NCI-H446 treated with DMSO at 0.1 percent for 48 hours (cell line): ENCODE measurements at places on chromosomes 16 and 17.

- no peak for DNase-seq
Observed at GRCh38 chr16:69431948-69432468, 7.6 kb downstream of the CYB5B start.

DNA sequence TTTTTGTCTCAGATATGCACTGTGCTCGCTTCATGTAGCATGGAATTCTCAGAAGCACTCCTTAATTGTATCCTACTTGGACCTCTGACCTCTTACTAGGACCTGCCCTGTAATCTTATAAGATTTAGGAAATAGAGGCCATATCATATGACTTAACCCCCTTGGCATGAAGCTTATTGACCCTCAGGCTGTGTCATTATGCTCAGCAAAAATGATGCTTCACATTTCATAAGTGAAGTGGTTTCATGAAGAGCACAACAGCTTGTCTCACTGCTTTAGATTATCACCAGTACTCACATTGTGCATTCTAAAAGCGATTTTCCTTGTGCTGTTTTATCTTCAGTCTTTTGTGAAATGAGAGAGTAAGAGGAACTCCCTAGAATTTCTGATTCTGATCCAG is 6.4 kb downstream of the PHKB start:
- no peak for DNase-seq

- no peak for DNase-seq
Observed at GRCh38 chr17:43891851-43892646, 15.3 kb downstream of the MPP2 start.

DNA sequence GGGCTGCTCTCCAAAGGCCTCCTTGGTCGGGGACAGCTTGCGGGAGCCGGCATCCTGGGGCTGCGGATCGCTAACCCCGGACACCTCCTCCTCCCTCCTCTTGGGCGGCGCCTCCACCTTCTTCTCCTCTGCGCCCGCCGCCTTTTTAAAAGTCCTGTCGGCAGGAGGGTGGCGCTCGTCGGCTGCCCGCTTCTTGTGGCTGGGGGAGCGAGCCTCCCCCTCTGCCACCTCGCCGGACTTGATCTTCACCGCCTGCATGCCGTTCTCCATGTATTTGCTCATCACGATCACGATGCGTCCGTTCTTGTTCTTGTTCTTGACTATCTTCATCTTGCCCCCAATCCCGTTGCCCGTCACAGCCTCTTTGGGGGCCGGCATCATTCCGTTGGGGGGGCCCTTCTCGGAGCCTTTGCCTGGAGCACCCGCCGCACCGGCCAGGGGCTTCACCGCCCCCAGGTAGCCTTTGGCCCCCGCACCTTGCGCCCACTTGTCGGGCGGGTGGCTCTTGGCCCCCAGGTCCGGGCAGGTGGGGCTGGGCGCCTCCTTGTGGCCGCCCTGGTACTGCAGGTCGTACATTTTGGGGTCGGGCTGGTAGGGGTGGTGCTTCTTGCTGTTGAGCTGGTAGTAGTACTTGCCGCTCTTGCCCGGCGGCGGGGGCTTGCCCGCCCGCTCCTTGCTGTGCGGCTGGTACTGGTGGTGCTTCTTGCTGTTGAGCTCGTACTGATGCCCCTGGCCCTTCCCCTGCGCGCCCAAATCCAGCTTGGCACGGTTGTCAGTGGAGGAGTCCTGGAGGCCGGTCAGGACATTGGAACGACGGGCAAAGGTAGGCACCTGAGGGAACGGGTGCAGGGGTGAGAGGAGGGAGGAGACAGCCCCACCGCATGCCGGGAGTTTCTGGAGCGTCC is 4.4 kb downstream of the CBX4 start:
- DNase-seq: no peak

- DNase-seq: peak; percentile 40
Observed at GRCh38 chr17:57671667-57672632, 73.1 kb downstream of the CCDC182 start.

GRCh38 chr16:77273815-77274214 is 74.6 kb downstream of the SYCE1L start:
- DNase-seq: no peak

- no peak for DNase-seq
Observed at GRCh38 chr17:79146562-79146961, 71.9 kb downstream of the ENGASE start.

DNA sequence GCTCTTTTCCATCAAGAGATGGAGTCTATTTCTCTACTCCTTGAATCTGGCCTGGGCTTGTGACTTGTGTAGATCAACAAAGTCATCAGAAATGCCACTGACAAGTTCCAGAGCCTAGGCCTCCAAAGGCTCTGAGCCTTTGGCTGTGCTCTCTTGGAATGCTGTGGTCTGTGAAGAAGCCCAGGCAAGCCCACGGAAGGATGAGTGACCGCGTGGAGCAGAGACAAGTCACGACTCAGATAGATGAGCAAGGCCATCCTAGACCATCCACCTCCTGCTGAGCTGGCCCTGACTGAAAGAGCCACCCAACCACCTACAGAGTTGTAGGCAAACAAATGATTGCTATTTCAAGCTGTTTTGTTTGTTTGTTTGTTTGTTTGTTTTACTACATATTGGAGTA is 11.6 kb upstream of the ICAM2 start:
- no peak for DNase-seq

DNA sequence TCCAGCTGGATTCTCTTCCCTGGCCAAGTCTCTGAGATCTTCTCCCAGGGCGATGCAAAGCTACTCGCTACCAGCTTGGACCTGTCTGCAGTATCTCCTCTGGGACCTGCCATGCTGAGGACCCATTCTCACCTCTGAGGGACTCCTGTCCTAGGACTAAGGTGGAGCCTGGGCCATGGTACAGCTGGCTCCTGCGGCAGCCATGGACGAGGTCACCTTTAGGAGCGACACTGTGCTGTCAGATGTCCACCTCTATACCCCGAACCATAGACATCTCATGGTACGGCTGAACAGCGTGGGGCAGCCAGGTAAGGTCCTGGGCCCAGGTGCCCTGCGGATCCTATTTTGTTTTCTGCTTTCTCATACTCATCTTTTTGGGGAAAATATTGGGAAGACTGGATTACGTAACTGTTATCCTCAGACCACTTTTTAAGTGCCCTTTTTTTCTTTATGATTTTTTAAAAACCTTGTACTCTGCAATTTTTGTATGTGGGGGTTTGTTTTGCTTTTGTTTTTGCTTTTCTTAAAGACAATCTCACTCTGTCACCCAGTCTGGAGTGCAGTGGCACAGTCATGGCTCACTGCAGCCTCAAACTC is 4.1 kb downstream of the METTL22 start:
- no peak for DNase-seq

- no peak for DNase-seq
Observed at GRCh38 chr16:55653106-55653505, 2.7 kb upstream of the SLC6A2 start.

GRCh38 chr17:16940116-16940881 is 31.6 kb downstream of the TNFRSF13B start:
- no peak for DNase-seq

DNA sequence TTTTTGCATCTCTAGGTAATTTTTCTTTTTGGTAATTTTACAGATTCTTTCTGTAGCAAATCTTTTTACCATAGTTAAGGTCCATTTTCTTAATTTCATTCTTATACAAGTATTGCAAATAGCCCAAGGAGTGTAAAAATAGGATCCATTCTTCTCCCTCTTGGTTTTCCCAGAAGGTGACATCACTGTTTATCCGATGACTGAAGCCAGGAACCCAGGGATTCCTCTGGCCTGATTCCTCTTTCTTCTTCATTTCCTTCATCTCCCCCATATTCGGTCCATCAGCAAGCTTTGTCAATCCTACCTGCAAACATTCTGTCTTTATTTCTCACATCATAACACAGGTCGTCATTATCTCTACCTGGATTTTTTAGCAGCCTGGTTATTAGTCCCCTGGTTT is 5.3 kb downstream of the RBBP6 start:
- DNase-seq: no peak

DNA sequence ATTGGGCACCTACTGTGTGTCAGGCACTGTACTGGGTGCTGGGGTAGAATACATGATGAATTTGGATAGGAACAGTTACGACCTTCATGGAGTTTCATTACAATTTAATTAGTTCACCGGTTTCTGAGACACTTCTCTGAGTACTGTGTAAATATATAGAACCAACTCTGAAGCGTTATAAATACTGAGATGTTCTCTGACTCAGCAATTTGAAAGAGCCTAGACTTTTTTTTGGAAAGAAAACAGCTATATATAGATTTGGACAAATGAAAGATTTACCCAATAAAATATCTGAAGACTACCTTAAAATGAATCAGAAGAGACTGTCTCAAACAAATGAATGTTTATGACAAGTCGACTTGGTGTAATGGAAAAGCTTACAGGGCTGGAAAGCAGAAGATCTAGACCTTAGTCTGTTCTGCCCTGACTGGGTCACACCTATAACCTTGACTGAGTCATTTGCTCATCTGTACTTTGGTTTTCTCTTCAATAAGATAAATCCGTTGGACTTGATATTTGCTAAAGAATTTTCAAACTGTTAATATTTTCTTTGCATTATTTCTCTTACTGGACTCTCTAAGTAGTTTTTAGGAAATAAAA is 4.6 kb upstream of the GAN start:
- DNase-seq: no peak

GRCh38 chr16:3857189-3858043 is 23.1 kb downstream of the CREBBP start:
- no peak for DNase-seq

- no peak for DNase-seq
Observed at GRCh38 chr16:83973581-83974385, 5.7 kb downstream of the NECAB2 start.

DNA sequence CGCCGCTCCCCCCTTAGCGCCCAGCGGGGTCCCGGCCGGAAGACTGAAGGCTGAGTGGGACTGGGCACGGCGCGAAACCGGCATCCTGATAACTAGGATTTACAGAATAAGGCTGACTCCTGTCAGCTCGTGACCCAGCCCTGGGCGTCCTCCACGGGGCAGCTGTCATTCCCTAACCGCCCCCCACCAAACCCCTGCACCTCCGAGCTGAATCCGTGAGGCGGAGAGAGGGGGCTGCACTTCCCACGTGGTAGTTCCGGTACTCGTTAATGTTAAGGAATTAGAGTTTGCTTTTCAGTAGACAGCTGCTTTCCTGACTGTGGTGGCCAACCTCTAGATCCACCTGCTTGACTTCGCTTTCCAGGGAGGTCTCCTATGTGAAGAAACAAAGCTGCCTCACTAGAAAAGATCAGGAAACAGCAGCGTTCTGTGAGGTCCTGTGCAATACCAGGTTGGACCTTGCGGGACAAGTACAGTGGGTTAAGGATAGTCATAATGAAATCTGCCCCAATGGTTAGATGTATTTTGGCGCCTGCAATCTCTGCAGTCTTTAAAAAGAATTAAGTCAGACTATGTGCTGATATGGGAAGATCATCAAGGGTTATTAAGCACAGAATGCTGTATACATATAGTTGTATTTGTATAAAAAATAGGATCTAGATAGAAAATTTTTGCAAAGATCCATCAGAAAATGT is 1.1 kb upstream of the WBP2 start:
- no peak for DNase-seq

DNA sequence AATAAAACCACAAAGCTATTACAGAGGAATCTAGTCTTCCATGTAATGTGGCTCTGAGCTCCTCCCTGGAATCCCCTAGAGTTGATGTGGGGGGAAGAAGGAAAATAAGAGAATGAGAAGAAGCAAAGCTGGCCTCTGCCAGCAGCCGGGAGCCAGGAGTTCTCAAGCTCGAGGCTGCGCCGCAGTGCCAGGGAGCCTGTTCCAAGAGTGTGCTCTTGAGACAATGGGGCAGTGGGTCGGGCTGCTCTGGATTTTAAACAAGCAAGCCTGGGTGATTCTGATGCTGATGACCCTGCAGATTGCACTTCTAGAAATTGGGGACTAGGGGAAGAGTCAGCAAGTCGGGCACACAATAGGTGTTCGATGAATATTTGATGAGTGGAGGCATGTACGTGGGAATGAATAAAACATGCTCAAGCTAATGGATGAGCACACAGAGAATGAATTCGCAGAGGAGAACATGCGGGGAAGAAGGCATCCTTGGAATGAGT is 119.9 kb downstream of the CMIP start:
- DNase-seq: no peak

DNA sequence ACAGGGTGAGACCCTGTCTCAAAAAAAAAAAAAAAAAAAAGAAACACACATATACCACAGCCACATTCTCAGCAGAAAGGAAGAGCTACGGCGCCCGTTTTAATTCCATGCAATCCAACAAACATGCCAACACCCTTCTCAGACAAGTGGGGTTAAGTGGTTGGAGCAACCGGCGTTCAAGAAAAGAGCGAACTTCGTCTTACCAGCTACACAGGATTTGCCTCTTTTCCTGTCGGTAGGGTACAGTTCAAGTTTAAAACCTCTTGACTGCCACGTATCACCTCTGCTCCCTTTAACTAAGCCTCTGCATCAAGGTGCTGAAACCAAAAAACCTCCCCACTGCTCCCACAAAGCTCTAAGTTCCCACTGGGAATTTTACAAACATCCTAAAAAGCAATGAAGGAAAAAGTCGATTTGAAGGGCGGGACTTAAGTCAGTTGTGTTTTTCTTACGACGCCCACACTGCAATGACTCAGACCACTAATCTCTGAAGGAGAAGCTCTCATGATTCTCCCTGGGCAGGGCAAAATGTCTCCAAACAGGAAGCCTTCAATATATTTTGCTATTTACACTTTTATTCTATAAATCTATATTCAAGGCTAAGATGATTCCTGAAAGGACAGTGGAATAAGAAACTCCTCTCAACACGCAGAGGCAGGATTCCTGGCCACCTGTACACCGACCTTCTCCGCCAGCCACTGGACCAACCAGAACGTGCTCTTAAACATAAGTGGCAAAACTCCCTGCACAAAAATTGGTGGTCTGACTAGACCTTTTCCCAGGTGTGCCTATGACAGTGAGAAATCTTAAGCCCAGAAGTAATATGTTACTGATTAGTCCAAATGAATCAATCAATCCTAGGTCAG is 18.8 kb downstream of the SRP68 start:
- no peak for DNase-seq

DNA sequence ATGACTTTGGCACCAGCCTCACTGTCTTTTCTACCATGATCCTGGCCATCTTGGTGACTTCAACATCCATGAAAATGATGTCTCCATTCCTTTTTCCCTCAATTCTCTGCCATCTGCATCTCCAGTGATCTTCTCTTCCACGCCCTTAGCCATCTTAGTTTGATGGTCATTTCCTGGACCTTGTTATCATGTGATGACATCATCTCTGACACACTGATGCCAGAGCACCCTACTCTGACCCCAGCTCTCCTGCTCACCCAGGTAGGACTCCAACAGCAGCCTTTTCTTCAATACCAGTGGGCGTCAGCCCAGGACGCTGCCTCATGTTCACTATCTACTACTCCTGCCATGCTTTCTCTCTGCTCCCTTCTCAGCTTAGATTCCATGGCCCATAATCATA is 83.2 kb downstream of the ZZEF1 start:
- DNase-seq: no peak

GRCh38 chr16:85909932-85910853 is 11.2 kb downstream of the IRF8 start:
- no peak for DNase-seq

GRCh38 chr16:728131-728889 is 1.4 kb downstream of the HAGHL start:
- no peak for DNase-seq

- no peak for DNase-seq
Observed at GRCh38 chr17:1904273-1905182, 74.7 kb downstream of the RPA1 start.

GRCh38 chr17:58480090-58480489 is 8.1 kb downstream of the HSF5 start:
- no peak for DNase-seq

- no peak for DNase-seq
Observed at GRCh38 chr16:22323173-22323958, 26.2 kb downstream of the POLR3E start.

- DNase-seq: no peak
Observed at GRCh38 chr17:66416207-66416940, 114.0 kb downstream of the PRKCA start.
